CD4-positive, alpha-beta T cell treated with Interleukin-4 for 4 hours (primary cell): ENCODE measurements at places on chromosomes 12 and 14.

GRCh38 chr12:56980941-56981530, 23.6 kb upstream of the RDH16 start:
- no peak for DNase-seq

DNA sequence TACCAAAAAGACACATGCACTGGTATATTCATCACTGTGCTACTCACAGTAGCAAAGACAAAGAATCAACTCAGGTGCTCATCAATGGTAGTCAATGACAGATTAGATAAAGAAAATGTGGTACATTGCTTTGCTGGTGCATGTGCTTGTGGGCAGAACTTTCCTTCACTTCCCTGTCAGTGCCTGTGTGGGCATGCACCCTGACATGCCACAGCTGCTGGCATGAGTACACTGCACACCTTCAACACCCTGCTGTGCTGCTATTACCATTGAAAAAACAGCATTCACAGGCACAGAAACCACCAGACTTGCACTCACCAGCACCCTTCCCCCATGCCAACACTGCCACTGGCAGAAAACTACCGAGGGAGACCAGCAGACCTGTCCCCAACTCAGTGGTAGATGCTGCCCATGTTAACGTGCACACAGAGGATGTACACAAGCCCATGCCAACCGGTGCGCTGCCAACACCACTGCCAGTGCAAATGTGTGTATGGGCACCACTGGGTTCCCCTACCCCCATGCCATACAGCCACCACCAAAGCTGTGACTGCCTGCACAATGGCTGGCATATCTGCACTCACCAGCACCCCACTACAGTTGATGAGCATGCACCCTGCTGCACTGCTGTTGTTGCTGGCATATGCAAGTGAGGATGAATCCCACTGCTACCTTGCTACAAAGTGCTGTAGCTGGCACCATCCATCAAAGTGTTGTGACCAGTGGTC, 57.4 kb downstream of the APOBEC1 start:
- no peak for DNase-seq

DNA sequence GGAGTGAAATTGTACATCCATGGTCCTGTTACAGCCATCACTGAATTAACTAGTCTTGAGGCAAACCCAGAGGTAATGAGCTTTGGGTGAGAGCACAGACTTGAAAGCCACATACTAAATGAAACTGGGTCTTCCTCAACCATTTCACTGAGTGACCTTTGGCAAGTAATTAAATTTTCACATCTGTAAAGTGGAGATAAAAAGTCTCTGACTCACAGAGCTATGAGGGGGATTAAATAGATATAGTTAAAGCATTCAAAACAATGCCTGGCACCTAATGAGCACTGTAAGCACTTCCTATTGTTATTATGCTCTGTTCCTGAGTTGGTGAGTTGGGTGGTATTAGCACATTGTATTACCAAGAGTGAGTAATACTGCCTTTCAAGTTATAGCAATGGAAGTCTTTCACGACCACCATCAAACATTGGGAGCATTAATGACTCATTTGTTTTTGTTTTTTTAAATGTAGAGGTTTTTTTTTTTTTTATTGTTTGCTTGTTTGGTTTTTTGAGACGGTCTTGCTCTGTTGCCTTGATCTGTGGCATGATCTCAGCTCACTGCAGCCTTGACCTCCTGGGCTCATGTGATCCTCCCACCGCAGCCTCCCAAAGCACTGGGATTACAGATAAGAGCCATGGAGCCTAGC, 12.5 kb upstream of the STRN3 start:
- DNase-seq = no peak

DNA sequence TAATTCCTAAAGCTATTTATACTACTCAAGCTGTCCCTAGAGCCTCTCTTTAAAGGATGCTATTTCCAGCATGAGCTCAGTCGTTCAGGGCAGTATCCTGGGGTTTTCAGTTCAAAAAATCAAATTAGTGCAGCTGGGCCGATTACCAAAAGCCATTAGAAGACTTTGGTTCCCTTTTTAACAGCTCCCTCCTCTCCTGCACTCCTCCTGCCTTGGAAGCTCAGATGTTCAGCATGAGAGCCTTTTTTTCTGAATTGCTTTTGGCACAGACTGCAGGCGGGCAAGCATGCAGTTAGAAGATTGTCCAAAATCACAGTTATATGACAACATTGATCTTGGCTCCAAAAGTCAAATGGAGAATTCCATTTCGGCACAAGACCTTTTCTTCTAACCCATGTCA, 179.6 kb downstream of the SLC35F4 start:
- DNase-seq = no peak

GRCh38 chr12:124713436-124714082, 146.1 kb upstream of the NCOR2 start:
- DNase-seq = peak; percentile 80

DNA sequence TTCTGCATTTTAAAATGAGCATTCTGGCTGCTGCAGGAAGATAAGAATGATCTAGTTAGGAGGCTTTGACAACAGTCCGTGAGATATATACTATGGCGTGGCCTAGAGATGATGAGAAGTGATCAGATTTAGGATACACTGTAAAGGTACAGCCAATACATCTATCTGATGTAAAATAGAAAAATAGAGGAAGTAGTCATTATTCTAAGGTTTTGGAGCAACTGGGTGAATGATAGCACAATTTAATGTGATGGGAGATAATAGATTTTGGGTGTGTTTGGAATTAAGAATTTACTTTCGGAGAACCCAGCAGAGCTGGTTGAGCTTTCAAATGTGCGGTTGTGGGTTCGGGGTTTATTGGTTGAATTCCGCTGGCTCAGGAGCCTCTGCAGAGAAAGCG, at the start of gene ANP32D:
Gene ANP32D, plus strand, starts transcription at position 301 of the 400 bp plus-strand sequence. CDS start 106 bp downstream, outside the sequence.
- DNase-seq = no peak

DNA sequence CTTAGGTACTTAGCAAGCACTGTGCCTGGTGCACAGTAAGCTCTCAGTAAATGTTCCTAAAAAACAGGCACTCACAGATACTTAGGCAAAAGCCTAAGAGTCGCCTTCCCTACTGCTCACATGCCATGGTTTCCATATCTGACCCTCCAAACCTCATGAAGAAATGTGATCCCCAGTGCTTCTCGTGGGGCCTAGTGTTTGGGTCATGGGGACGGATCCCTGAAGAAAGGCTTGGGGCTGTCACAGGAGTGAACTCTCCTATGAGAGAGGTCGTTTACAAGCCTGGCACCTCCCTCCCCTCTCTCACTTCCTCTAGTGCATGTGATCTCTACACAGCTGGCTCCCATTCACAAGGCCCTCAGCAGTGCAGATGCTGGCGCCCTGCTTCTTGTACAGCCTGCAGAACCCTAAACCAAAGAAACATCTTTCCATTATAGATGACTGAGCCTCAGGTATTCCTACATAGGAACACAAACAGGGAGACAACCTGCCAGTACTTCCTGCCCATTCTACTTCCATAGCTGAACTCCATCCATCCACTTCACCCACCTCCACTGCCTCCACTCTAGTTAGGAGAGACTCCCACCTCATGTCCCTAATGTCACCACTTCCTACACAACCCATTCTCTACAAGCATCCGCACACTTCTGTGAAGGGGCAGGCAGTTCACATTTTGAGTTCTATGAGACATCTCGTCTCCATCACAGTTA, 2.9 kb downstream of the SLC15A4 start:
- no peak for DNase-seq

- DNase-seq = no peak
These were observed 115.4 kb upstream of the SCAF11 start for GRCh38 chr12:46105735-46106134.

DNA sequence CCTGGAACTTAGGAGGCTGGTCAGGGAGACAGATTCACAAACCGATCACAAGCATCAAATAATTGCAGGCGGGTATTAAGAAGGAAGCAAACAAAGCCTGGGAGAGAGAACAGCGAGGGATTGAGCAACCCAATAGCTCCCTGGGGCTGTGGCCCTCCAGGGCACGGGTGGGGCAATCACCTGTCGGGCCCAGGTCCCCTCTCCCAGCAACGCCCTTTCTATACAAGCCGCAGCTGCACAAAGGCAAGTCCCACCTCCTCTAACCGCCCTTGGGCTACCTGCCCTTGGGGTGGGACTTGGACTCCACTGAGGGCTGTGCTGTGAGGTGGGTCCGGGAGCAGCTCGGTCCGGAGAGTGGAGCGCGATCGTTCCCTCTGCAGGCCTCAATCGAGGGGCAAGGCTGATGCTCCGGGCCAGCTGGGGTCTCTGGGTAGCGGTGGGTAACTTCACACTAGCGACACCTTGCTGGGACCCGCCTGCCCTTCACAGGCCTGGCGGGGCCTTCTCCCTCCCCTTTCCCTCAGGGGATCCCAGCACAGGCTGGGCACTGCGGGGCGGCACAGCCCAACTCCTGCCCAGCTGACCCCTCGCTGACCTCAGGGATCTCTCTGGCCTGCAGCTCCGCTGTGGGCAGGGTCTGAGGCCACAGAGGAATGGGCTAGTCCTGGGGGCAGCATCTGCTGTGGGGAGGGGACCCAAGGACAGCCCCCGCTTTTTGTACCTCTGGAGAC, 8.0 kb downstream of the PHB2 start:
- DNase-seq = no peak

GRCh38 chr12:80413462-80413861, 30.6 kb upstream of the PTPRQ start:
- DNase-seq = no peak

DNA sequence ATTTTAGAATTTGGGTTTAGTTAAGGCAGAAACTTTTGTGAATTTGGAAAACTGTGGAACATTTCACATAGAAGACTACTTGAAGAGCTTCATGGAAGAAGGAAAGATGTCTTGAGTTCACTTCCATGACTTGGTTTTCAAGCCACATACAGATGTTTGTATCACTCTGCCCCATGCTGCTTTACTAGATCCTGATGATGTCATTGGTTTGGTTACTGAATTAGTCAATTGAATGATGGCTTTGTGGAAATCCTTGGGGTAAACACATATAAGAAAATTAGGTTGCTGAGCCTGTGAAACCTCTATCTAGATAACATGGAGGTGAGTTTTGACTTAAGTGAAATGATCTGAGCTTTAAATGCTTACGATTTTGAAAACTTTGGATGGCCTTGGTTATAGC, 90.6 kb downstream of the LRRK2 start:
- no peak for DNase-seq
